Motor neuron (in vitro differentiated cells): ENCODE measurements at places on chromosomes 12 and 14.

DNA sequence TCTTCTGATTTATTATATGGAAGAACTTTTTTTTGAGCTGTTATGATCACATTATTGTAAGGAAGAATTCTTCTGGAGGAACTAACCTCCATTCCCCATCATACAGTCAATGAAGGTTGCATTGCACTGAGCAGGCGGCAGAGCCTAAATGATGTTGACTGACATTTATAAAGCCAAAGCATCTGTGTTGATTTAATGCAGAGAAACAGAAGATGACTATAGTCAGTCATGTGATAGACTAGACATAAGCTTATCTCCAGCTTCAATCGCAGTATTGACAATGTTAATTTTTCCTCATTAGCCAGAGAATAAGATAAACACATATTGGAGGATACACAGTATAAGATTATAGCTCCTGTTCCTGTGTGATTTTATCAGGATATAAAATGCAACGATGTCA, 82.0 kb downstream of the PRICKLE1 start:
- no peak for ATAC-seq

- ATAC-seq = no peak
These were observed 40.4 kb upstream of the NCOR2 start for GRCh38 chr12:124607681-124608425.

GRCh38 chr12:111404362-111405148, 1.2 kb upstream of the SH2B3 start:
- ATAC-seq = no peak

GRCh38 chr12:118959985-118960560, 21.3 kb upstream of the SRRM4 start:
- peak; percentile 53 for ATAC-seq
